Lung microvascular endothelial cell (primary cell): ENCODE measurements at places on chromosomes 11 and 22. TPM values are rescaled to one million over a fixed set of nuclear protein-coding genes. Genes with fewer than 3 reads are reported as not detected.
A peak's percentile ranks its signal among the peaks of the same experiment; 100 is the strongest.

GRCh38 chr11:62054484-62055121, 69.2 kb upstream of the INCENP start:
- peak; percentile 36 for DNase-seq

GRCh38 chr11:76327756-76328388, 53.1 kb downstream of the THAP12 start:
- DNase-seq, result no peak

DNA sequence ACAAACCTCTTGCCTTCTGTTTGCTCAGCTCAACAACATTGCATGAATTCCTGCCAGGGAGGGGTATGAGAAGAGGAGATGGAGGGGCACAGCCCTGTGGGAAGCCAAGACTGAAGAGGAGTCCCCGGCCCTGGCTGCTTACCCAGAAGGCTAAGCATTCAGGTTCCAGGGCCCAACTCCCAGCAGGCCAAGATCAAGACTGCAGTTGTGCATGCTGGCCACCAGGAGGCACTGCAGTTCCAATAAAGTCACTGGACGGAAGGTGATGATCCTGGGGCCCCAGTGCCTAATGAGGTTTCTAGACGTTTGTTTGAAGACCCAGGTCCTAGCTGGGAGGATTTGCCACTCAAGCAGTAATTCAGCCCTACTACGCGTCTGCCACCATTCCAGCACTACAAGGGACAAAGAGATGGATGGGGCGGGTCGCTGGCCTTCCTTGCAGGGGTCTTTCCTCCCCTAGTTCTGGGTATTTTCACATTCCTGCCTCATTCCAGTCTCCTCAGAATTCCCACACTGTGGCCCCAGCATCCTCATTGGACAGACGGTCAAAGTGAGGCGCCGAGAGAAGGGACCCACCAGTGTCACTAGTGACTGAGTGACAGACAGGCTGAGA, 23.6 kb downstream of the ALX4 start:
- peak; percentile 66 for DNase-seq

DNA sequence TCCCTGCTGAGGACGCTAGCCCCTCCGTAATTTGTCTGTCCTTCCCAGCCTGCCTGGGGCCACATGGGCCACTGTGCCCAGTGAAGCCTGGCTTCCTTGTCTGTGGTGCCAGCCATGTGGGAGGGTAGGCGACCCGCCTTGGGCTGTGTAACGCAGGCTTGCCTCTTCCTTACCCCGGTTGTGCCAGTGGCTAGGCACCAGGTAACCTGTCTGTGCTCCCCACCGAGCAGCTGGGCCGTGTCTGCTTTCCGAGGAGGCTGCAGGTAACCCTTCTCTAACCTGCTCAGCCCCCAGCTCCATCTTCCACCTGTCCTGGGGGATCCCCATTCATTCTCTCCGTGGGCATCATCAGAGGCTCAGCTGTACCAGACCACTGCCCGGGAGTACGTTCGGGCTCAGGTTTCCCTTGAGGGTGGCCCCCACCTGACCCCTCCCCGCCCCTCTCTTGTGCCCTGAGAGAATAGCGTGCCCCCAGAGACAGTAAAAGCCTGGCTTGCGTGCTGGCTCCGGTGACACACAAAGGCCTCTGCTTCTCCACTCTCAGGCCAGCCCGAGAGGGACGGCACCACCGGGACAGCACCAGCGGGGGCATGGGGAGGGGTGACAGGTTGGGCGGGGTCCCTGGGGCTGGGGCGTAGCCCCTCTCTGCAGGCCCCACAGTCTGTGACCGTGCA, 79.1 kb downstream of the CDKN1C start:
- DNase-seq, result no peak

GRCh38 chr11:114026355-114026754, 33.2 kb upstream of the ZBTB16 start:
- peak; percentile 55 for DNase-seq

GRCh38 chr11:10351435-10351764, 46.5 kb downstream of the ADM start:
- DNase-seq, result no peak

DNA sequence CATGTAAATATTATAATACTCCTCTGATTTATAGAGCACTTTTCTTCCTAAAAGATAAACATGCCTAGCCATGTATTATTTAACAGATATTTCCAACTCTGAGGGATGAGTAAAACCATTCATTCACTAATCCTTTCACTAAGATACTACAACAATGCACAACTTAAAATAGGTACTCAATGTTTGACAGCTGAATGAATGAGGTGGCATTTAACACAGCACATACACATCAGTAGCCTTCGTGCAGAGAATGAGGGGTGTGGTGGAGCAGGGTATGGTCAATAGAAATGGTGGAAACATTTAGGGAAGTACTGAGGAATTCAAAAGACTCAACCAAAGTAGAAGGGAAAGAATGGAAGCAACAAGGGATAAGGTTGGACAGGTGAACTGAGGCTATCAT, 46.7 kb upstream of the MTNR1B start:
- DNase-seq, result no peak

DNA sequence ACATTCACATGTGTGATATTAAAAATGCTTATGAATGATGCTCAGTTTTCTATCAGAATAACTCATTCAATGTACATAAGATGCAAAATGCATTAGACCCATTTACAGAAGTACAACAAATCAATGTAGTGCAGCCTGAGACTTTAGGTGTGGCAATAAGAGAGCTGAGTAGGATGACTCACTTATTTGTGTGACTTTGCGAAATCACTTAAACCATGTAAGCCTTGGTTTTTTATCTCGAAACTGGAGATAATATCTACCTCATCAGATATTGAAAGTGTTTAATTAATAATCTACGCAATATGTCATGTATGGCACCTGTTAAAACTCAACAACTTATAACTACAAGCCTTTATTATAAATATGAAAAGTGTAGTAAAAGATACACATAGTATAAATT, 105.7 kb upstream of the LUZP2 start:
- no peak for DNase-seq

GRCh38 chr22:26536056-26536761, 23.9 kb upstream of the TFIP11 start:
- DNase-seq, result no peak

DNA sequence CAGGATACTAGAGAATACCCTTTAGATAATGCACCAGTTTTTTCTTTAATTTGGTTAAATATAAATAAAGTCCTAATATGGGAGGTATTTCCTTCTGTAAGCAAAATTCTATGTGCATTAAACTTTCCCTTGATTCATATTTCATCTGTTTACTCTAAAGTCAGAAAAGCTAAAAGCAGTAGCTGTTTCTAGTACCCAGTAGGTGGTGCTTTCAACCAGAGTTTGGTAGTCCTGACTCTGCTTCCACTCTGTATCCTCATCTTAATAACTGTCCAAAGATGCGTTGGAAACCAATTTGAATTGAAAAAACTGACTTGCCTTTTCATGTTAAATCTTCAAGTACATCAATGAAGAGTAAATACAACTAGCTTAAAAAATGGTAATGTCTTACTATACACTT, 1065.2 kb downstream of the JRKL start:
- peak; percentile 2 for DNase-seq

DNA sequence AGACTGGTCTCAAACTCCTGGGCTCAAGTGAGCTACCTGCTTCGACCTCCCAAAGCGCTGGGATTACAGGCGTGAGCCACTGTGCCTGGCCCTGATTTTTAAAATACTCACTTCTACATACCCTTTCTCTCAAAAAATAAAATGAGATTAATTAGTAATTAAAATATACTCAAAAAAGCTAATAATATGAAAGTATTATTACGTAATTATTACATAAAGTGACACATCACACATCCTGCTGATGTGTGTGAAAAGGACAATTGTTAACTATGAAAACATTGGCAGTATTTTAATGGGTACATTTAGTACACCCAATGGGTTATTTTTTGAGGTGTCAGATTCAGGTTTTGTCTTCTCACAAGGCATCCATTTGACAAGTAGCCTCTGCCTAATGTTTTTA, 21.4 kb upstream of the MICAL3 start:
- no peak for DNase-seq

DNA sequence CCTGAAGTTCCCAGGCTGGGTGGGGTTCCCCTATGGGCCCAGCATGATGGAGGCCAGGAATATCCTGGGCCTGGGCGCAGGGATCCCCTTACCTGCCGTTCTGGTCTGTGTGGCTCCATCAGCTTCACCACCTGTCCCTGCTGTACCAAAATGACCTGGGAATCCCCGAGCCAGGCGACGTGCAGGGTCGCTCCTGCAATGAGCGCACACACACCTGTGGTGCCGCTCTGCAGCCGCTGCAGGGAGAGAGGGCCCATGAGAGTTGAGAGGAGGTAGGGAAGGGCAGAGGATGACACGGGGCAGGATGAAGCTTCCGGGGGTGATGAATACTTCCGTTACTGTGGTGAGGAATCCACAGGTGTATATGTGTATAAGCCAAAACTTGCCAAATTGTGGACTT, 21.6 kb downstream of the PPM1F start:
- no peak for DNase-seq

- DNase-seq, result no peak
Observed at GRCh38 chr22:19434401-19434800, 2.1 kb downstream of the MRPL40 start.

- DNase-seq, result no peak
Observed at GRCh38 chr11:93608364-93608763, 53.1 kb upstream of the CEP295 start.

DNA sequence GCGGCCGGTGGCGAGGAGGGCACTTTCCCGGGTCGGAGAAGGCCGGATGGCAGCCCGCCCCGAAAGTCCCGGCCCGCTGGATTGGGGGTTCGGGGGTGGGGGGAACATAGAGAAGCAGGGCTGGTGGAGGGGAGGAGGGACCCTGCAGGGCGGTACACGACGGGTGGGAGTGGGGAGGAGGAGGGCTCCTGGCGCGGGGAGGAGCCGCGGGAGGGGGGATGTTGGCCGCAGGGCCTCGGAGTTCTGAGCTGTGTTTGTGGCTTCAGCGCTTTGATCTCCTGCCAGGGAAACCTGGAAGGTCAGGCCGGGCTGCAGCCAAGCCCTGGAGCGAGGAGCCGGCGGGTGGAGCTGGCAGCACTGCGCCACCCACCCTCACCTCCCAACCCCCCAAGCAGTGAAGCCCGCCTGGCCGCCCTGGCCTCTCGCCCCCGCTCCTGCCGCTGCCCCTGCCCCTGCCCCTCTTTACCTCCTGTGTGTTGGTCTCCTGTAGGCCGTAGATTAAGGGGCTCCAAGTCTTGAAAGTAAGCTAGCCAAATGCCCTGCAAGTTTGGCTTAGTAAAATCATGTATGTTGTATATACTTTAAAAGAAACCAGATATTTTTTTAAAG, 30.9 kb downstream of the C22orf31 start:
- peak; percentile 91 for DNase-seq

- no peak for DNase-seq
Observed at GRCh38 chr22:22410121-22410520, 98.4 kb downstream of the ZNF280B start.

DNA sequence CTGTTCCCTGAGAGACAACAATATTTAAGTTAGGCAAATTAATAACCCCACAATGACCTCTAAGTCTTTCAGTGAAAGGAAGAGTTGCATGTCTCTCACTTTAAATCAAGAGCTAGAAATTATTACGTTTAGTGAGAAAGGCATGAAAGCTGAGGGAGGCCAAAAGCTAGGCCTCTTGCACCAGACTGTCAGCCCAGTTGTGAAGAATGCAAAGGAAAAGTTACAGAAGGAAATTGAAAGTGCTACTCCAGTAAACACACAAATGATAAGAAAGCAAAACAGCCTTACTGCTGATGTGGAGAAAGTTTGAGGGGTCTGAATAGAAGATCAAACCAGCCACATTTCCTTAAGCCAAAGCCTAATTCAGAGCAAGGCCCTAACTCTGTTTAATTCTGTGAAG, 45.0 kb downstream of the BBOX1 start:
- no peak for DNase-seq

DNA sequence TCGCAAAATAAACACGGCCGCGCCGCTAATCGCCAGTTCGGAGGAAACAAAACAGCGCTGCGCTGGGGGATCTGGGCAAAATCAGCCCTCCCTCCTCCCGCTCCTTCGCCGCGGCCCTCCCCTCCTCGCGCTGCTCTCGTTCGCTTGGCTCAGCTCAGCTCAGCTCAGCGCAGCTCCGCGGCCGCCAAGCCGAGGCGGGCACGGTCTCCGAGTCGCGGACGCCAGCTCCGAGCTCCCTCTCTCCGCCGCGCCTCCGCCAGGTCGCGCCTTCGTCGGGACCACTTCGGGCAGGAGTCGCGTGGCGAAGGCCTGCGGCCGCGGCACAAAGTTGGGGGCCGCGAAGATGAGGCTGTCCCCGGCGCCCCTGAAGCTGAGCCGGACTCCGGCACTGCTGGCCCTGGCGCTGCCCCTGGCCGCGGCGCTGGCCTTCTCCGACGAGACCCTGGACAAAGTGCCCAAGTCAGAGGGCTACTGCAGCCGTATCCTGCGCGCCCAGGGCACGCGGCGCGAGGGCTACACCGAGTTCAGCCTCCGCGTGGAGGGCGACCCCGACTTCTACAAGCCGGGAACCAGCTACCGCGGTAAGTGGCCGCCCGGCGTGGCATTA, at the start of gene SPON1:
SPON1 (plus strand) TSS at position 162 of the 607 bp plus-strand sequence; CDS start at position 344, 182 bp downstream.
- DNase-seq, result peak; percentile 26

- DNase-seq, result no peak
Observed at GRCh38 chr11:78514922-78515502, 59.7 kb downstream of the NARS2 start.

GRCh38 chr11:78666675-78667160, 92.1 kb upstream of the NARS2 start:
- no peak for DNase-seq

GRCh38 chr11:112526699-112527416, 266.2 kb upstream of the PLET1 start:
- DNase-seq, result no peak

DNA sequence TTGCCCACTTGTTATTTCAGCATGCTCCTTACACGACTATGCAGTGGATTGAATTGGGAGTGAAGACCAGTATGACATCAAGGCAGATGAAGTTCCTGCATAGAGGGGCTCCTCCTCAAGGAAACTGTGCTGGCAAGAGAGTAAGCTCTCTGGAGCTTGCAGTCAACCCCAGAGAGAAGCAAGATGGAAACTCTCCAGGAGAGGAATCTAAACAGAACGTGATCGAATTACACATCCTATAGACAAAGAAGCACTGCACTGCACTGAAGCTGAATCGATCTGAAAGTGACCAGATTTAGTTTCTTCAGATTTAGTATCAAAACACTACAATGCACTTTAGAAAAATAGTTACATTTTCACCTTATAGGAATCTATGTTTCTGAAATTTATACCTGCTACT, 947.7 kb upstream of the TENM4 start:
- no peak for DNase-seq

Gene TMEM86A
- 2.4 and 6.3 TPM in 2 replicates for total RNA-seq

Gene SMTNL1
- total RNA-seq, result not detected in 2 replicates

Gene RIMBP3C
- under 0.01 TPM in 2 replicates for total RNA-seq

Gene ACR
- under 0.01 and 0.20 TPM in 2 replicates for total RNA-seq

Gene ISX
- not detected in 2 replicates for total RNA-seq
